Foreskin keratinocyte (primary cell): ENCODE measurements at places on chromosomes 4 and X. TPM values are rescaled to one million over a fixed set of nuclear protein-coding genes. Genes with fewer than 3 reads are reported as not detected.

The KLHL34 gene
- 0.07 and 0.11 TPM in 2 replicates for total RNA-seq

The TRAM1L1 gene
- 1.2 and 1.3 TPM in 2 replicates for total RNA-seq

The RAB9B gene
- total RNA-seq = 0.11 and 0.17 TPM in 2 replicates

The KCND1 gene
- total RNA-seq = 0.49 and 0.54 TPM in 2 replicates

The PFKFB1 gene
- total RNA-seq = 0.17 and 0.18 TPM in 2 replicates

DNA sequence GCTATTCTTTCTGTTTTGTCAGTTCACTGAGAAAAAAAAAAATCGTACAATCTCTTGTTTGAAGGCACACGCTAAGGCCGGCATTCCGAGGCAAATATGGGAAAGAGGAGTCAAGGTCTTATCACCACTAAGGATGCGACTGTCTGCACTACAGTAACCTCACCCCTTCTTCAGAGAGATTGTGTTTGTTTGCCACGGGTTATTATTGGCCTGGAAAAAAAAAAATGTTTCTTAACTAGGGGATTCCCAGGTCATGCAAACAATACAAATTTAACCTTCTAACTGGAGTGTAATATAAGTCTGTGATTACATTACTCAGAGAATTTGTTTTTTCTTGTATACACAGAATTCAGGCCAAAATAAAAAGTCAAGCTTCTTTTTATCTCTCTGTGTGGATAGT lies 168.3 kb downstream of the TMA16 start:
- DNase-seq = no peak

GRCh38 chr4:176883108-176883550 lies 90.4 kb upstream of the VEGFC start:
- DNase-seq = no peak

GRCh38 chr4:176306837-176307665 lies 12.7 kb upstream of the SPCS3 start:
- no peak for DNase-seq

GRCh38 chr4:88628746-88629145 lies 36.5 kb downstream of the HERC3 start:
- DNase-seq = no peak

DNA sequence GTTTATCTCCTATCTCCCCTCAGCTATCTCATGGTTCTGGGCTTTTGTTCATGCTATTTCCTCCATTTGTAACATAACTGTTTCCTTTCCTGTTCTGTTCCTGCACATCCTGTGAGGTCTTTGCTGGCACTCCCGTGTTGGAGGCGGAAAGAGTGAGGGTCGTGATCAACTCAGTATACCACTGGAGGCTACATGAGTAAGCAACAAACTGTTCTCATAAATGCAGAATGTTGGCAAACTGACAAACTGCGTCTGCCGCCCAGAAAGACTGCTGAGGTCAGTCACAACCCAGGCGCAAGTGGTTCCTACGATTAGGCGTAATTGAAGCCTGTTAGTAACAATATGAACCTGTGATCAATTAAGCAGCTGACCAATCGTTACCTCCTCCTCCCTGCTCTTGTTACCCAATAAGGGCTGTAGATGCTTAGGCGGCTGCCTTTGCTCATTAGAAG lies 48.8 kb downstream of the C4orf33 start:
- DNase-seq = no peak

GRCh38 chrX:130251671-130252070 lies 17.0 kb downstream of the ZNF280C start:
- no peak for DNase-seq

DNA sequence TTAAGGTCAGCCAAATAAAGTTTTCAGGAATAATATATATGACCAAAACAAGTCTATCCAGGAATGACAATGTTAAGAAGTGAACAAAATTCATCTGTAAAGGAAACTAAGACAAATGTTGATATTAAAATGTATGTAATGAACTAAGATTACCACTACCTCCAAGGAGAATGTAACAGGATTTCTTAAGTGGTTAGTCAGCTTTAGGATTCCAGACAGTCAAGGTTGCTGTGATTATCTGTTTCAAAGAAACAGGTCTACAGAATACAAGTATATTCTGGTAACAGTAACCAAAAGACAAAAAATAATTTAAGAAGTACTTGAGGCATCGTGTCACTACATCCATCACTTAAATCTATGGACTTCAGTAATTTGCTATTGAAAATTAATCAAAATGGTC lies 172.8 kb downstream of the SCFD2 start:
- DNase-seq = no peak

DNA sequence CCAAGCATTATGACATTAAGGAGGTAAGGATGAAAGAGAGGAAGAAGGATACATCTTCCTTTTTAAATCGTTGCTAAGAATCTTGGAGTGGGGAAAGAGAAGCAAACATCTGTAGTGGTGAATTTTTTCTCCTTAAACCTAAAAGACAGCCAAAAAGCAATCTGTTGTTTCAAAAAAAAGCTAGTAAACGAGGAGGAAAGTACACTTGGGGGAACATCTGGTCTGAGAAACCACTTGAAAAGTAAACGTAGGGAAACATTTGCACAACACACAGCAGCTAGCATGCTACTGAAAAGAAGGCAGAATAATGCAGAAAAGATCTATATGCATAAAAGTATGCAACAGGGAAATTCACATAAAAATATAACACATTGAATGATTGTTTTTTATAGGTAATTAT lies 1485.6 kb downstream of the PCDH19 start:
- DNase-seq = no peak

DNA sequence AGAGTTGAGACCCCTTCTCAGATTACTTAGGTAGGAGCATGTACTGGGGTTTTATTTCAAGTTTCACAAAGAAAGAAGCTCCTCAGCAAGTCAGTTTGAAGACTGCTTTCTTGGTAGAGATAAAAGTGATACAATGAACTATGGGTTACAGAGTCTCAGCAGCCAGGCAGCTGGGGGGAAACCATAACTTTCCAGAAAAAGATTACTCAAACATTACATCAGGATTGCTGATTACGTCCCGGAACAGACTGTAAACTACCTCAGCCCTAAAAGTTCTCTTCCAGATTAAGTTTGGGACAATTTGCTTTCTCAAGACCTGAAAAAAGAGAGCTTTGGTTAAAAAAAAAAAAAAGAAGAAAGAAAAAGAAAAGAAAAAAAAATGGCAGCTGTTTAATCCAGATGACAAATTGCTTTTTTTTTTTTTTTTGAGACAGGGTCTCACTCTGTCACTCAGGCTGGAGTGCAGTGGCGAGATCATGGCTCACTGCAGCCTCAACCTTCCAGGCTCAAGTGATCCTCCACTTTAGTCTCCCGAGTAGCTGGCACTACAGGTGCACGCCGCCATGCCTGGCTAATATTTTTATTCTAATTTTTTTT lies 16.6 kb downstream of the SAT1 start:
- DNase-seq = no peak

- no peak for DNase-seq
Observed at GRCh38 chr4:184574861-184575260, 74.4 kb downstream of the CASP3 start.

- DNase-seq = no peak
Observed at GRCh38 chr4:16843831-16844508, 54.5 kb downstream of the LDB2 start.
